Body of pancreas (tissue), 4 donors: ENCODE measurements at places on chromosomes 4 and X.

DNA sequence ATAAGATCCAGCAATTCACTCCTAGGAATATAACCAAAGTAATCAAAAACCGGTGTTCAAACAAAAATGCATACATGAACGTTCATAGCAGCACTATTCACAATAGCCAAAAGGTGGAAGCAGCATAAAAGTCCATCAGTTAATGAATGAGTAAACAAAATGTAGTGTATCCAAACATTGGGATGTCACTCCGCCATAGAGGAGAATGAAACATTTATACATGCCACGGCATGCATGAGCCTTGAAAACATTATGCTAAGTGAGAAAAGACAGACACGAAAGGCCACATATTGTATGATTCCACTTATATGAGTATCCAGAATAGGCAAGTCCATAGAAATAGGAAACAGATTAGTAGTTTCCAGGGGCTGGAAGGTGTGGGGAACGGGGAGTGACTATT is 11.0 kb upstream of the PDLIM3 start:
- no peak for DNase-seq

- no peak for DNase-seq
Measured at GRCh38 chrX:29431895-29432294, 783.5 kb upstream of the MAGEB2 start.

GRCh38 chr4:40687676-40688389 is 58.2 kb upstream of the RBM47 start:
- DNase-seq: no peak

DNA sequence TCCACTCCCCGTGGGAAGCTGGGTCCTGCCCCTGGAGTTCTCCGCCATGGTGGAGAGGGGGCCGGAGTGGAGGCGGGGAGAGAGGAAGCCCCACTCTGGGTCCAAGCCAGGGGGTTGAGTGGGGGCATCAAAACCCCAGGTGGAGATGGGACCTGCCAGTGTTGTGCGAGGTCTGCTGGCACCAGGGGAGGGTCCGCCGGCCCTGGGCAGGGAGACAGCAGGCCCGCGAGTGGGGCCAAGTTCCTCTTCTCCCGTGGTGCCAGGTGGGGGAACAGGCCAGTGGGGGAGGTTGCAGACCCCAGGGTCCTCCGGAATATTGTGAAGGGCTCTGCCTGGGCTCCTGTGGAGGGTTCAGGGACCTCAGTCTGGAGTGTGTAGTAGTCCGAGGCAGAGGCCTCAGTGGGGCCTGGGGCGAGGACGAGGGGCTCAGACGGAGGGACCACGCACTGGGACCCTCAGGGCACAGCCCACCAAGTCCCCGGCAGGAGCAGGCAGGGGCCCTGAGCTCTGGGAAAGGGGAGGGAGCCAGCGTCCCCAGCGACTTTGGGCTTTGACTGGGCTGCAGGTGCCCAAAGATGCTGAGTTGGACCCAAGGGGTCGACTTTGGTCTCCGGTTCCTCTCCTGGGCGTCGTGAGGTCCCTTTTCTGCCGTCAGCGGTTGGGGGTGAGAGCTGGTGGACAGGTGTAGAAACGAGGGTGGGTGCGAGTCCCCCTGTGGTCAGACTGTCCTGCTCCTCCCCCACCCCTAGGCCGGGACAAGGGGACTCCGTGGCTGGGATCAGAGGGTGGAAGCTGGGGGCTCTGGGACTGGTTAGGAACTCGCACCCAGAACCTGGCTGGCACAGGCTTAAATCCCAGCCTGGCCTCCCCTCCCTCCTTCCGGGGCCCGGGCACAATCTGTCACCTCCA is 43.8 kb upstream of the NKX1-1 start:
- DNase-seq: no peak

DNA sequence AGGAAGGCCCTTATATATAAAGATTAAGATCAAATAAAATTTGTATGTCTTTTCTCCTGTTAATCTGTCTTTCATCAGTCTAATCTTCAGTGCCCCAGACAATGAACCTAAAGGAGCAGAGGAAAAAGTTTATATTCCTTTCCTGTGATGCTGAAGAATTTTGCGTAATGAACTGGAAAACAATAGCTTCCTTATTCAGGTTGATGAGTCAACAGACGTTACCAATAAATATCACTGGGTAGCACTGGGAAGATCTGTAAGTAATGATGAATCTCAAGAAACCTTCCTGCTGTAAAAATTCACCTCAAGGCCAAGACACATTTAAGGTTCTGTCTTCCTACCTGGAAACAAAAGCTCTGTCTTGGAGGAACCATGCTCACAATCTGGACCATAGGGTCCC is 25.5 kb downstream of the CDKN2AIP start:
- DNase-seq: no peak

- DNase-seq: peak; percentile 44
Measured at GRCh38 chrX:64975491-64975890, 759 bp downstream of the ZC4H2 start.

DNA sequence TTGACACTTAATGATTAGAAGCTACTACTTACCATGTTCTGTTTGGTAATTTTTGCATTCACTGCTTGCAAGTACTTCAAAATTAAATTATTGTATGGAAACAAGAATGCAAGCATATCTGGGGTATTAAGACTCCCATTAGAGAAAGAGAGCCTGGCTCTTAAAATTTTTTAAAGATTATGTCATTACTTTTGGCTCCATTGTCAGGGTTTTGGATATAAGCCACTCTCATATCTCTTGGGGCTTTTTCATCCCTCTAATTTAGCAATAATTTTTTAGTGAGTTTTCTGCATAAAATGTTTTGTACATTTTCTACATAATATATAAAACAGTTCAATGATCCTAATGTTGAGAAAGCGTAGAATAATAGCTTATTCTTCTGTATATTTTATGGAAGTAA is 49.4 kb downstream of the SLC9A6 start:
- DNase-seq: no peak

DNA sequence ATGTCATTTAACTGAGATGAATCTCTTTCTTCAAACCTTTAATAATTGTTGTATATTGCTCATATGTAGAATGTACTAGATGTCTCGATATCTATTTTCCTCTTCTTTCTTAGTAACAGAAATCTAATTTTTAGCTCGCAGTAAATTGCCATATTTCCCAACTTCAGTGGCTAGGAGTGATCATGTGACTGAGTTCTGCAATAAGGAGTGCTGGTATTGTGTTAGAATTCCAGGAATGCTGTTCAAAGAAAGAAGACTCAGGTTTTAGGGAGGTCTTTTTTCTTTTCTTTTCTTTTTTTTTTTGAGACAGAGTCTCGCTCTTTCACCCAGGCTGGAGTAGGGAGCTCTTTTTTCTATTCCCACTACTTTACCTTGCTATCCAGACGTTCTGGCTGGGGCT is 81.7 kb downstream of the SLC10A7 start:
- DNase-seq: no peak

- DNase-seq: no peak
Measured at GRCh38 chr4:185382754-185383153, 13.0 kb downstream of the LRP2BP start.

GRCh38 chr4:36159208-36159607 is 85.1 kb downstream of the ARAP2 start:
- no peak for DNase-seq

GRCh38 chr4:41358647-41359421 is 102.1 kb downstream of the UCHL1 start:
- peak; percentile 26 for DNase-seq

GRCh38 chr4:52241916-52242315 is 190.8 kb downstream of the SPATA18 start:
- DNase-seq: no peak

DNA sequence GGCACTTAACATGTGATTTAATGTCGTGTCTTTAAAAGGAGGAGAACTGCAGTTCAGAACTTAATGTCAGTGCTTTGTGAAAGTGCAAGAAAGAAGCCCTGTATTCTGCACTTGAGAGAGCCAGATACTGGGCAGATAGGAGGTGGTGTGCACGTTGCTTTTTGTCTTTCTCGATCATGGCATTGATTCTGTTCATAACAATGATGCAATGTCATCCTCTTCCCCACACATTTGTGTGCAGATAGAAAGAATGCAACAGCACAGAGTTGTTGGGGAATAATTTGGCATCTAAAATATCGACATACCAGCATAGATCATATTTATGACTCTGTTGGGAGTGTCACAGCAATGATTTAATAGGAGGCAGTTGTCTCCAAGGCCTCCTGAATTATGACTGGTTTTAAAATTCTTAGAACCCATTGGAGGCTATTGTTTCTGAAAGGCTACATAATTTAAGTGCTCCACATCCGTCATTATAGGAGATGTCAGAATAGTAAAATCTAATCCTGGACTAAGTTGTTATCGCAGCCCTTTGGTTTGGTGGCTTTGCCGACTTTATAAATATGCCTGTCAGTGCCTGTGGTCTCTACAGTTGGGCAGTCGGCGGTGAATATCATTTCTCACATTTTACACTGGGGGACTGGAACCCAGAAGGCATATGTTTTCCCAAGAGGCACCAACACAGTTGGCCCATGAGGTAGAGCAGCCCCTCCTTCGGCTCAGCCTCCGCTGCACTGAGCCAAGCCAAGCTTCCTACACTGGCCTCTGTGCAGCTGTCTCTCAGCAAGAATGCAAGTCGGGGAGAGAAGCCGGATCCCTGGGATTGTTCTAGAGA is 124.9 kb downstream of the PTTG2 start:
- DNase-seq: no peak

DNA sequence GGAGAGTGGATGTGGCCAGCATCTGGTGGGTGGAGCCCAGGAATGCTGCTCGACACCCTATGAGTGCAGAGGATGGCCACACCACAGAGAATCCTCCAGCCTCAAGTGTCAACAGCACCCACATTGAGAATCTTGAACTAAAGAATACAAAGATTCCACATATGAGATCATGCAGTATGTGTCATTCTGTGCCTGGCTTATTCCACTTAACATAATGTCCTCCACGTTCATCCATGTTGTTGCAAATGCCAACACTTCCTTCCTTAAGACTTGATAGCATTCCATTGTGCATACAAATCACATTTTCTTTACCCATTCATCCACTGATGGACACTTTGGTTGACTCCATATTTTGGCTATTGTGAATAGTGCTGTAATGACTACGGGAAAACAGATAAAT is 145.8 kb downstream of the PRKX start:
- no peak for DNase-seq

DNA sequence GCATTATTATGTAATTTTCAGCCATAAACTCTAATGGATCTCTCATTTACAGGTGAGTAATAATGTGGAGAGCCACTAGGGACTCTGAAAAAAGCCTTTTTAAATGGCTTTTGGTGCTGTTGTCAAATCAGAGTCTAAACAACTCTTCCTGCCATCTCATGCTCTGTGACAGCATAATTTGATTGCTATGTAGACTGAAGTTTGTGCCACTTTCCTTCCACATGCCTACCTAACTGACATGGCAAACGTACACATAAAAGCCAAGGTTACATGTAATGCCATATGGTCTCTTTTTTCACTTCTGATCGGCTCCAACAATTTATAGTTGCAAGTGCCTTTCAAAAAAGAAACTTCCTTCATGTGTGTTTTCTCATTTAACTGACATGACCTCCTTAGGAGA is 94.3 kb downstream of the SH2D1A start:
- DNase-seq: no peak

DNA sequence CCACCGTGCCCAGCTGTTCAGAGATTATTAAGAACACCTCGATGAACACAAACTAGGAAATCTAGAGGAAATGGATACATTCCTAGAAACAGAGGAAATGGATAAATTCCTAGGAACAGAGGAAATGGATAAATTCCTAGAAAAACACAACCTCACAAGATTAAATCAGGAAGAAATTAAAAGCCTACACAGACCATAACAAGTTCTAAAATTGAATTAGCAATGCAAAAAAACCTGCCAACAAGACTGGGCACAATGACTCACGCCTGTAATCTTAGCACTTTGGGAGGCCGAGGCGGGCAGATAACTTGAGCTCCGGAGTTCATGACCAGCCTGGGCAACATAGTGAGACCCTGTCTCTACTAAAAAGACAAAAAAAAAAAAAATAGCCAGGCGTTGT is 13.1 kb upstream of the IDS start:
- DNase-seq: no peak

GRCh38 chr4:7970361-7970946 is 30.8 kb upstream of the AFAP1 start:
- no peak for DNase-seq

- no peak for DNase-seq
Measured at GRCh38 chr4:113290666-113291065, 241.2 kb downstream of the ANK2 start.

GRCh38 chrX:106684207-106684606 is 42.3 kb upstream of the RNF128 start:
- DNase-seq: no peak

DNA sequence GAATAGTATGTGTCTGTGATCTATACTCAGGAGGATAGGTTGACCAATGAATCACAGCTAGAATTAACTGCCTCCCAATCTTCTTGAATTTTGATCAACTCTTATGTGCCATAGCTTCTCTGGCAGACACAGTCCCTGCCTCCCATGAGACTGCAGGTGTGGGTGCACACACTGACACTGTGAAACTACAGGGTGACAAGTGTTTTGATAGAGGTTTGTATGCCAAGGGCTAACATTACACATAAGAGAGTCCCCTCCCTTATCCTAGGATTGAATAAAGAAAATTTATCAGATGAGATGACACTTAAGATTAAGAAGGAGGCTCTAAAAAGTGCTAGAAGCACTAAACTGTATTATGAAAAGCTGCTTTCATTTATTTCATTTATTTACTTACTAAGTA is 218.4 kb upstream of the BMP3 start:
- DNase-seq: no peak

DNA sequence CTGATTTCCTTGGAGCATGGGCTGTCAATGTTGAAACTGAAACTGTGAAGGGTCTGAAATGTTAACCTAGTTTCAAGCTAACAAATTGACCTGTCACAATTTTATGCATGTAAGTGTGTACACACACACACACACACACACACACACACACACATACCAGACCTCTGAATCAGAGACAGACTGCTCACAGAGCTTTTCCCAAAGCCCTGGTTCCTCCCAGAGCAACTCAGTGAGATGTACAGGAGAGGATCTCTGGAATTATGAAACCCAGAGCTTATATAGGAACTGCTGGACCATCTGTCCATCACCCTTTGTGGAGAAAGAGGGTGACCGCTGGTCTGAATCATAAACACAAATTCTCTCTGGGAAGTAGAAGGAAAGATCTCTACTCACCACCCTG is 228.1 kb upstream of the PRPS2 start:
- no peak for DNase-seq

DNA sequence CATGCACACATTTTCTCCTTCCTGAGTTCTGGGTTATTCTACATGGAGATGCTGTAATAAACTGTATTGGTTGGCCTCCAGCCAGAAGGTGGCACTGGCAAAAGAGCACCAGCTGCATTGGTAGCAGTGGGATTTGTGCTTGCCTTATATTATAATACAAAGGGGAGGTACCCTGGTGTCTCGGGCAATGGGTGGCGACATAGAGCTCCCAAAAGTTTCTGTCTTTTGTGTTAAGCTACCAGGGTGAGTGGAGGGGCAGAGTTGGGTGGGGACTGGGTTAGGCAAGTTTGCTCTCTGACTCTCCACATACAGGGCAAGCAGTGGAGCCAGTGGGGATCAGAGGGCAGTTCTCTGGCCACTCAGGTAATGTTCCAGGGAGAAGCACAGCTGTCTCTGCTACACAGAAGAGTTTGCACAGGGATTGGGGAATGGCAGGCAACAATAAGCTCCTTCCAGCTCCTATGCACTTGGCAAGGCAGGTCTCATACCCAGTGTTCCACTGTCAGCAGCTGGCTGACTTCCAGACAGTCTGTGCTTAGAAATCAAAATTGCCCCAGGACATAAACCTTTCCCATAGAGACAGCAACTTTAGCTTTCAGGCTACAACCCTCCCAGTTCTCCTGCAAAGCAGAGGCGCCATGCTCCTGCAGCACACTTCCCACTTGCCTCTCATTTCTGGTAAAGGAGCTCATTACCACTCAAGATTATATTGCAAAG is 463.9 kb upstream of the PCDH7 start:
- no peak for DNase-seq
